Activated CD4-positive, alpha-beta T cell treated with anti-CD3 and anti-CD28 coated beads, Interleukin-2, amount 50 U/mL, for 24 hours (primary cell): ENCODE measurements at places on chromosomes 12 and 14.

DNA sequence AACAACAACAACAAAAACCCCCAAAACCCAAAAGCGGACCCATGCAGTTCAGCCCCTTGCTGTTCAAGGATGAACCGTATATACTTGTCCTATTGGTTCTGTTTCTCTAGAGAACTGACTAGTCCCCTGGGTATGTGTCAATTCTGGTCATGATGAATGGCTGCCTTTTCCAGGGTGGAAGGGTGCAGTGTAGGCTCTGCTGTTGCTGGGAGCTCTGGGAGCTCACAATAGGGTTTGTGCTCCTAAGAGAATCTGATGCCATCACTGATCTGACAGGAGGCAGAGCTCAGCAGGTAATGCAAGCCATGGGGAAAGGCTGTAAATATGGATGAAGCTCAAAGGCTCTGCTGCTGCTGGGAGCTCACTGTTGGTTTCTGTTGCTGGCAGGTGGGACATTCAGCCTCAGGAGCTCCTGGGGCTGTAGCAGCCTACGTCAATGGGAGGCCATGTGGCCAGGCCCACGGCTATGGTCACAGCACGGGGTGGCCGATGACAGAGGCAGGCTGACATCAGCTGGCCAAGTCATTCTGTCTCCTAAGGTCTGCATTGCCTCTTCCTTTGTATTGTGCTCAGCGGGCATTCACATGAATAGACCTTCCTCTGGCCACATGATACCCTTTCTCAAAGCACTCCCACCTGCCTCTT, 37.9 kb downstream of the DLK1 start:
- no peak for DNase-seq

DNA sequence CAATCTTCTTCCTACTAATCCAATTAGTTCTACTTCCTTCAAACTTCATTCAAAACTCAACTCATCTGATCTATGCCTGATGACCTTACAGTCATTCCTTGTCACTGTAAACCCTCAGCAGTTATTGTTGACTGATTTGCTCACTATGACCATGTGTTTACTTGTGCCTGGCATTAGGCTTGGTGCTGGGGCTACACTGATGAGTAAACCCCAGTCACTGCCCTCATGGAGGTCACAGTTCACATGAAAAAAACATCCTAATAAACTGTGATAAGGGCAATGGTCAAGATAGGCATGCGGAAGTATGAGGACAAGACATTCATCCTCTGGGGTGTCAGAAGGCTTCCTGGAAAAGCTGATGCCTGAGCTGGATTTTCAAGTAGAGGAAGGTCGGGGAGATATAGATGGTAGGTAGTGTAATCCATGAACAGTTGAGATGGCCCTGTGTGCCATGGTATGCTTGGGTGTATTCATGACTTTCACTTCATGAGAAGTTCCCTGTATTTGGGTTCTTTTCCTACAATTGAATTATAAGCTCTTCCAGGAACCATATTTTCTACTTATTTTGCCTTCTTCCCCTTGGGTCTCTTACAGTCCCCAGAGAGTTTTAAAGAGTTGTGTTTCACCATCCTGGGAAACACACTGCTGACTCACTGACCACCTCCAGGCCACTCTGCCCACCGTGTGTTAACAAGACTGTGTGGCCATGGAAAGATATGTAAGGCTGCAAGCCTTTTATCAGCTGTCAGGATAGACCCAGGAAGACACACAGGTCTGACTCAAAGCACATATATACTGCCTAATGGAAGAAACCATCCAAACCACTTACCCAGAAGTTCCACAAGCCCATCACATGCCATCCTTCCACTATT, 38.7 kb upstream of the DUSP6 start:
- DNase-seq, result no peak

GRCh38 chr12:65948320-65949008, 124.2 kb downstream of the HMGA2 start:
- no peak for DNase-seq

GRCh38 chr12:104657726-104658484, 201.2 kb downstream of the CHST11 start:
- no peak for DNase-seq

- DNase-seq, result no peak
Measured at GRCh38 chr12:45732936-45733335, 3.4 kb downstream of the ARID2 start.

GRCh38 chr12:14111230-14111865, 129.9 kb upstream of the GRIN2B start:
- DNase-seq, result no peak

- no peak for DNase-seq
Measured at GRCh38 chr12:62774794-62775193, 160.2 kb downstream of the PPM1H start.

- DNase-seq, result no peak
Measured at GRCh38 chr12:16225692-16226091, 51.8 kb downstream of the SLC15A5 start.

GRCh38 chr14:87059060-87059839, 933.7 kb downstream of the GALC start:
- DNase-seq, result no peak

DNA sequence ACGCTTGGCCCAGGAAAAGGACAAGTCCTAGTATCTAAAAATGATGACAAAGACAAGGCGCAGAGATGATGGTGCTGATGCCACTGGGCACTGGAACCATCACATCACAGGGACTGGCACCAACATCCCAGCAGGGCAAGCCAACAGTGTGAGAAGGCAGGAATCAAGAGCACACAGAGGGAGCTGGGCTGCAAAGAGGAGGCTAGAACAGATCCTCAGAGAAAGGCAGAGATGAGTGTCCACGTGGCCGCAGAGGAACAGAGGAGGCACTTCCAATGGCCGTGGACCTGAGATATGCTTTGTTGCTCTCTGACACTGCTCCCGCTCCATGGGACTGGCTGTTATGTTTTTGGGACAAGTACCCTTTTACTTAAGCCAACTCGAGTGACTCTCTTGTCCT, 17.9 kb downstream of the FOXN3 start:
- no peak for DNase-seq

DNA sequence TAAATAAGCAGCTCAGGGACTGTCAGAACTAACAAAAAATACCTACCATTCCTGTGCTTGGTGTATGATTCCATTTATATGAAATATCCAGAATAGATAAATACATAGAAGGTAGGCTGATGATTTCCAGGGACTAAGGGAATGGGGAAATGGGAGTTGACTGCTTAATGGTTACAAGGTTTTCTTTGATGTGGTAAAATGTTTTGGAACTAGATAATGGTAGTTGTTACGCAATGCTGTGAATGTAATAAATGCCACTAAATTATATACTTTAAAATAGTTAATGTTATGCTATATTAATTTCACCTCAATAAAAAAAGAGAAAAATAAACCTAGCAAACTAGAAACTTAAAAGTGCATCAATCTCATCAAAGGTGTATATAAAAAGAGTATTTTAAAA, 41.1 kb downstream of the CEP83 start:
- no peak for DNase-seq

GRCh38 chr12:47231456-47231855, 151.7 kb upstream of the AMIGO2 start:
- DNase-seq, result no peak

DNA sequence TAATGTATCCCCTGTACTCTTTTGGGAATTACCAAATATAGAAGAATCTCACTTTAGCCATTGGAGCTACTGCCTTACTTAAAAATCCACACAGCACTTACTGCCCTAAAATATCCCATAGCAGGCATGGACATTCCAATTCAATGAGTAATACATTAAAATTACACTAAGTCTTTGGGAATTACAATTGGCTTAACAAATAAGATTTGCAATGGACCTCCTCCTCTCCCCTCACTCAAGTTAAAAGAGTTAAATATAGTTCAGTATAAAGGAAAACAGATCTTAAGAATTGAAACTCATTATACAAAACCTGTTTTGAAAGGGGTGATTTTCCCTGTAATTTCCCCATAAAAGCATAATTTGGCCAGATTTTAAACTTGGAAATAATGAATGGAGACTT, 477.1 kb downstream of the SLC16A7 start:
- DNase-seq, result no peak

DNA sequence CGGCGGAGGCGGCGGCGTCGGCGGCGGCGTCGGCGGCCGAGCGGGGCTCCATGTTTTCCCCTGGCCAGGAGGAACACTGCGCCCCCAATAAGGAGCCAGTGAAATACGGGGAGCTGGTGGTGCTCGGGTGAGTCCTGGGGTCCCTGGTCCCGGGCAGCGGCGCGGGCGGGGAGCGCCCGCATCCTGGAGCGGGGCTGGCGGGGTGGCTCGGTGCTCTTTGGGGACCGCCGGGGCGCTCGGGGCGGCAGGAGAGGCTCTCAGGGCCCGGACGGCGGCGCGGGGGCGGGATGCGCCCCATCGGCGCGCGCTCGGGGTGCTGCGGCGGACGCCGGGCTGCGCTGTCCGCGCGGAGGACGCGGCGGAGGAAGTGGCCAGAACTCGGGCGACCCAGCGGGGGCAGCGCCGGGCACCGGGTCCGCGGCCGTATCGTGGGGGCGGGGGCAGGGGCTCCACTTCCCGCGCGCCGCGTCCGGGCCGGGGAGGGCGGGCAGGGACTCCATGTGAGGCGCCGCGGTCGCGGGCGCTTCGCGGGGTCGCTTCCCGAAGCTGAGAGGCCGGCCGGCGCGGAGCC, 485 bp downstream of the PELI2 start:
- peak; percentile 9 for DNase-seq

GRCh38 chr14:87994974-87995373, 2.0 kb upstream of the GALC start:
- no peak for DNase-seq

DNA sequence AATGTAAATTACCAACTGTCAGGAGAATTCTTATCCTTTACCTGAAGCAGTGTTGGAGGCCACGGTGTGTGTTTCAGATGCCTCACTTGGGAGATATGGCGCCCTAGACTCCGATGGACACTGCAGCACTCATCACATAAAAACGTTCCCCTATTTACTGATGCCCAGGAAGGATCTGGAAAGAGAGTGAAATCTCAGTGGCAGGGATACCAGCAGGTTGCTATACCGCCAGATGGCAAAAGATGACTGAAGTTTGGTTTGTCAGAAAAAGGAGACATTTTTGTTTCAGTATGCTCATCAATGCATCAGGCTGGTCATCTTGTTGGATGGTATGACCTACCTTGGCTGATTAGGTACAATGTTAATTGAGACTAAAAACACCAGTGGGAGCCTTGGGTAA, 4.6 kb downstream of the GIT2 start:
- DNase-seq, result no peak

DNA sequence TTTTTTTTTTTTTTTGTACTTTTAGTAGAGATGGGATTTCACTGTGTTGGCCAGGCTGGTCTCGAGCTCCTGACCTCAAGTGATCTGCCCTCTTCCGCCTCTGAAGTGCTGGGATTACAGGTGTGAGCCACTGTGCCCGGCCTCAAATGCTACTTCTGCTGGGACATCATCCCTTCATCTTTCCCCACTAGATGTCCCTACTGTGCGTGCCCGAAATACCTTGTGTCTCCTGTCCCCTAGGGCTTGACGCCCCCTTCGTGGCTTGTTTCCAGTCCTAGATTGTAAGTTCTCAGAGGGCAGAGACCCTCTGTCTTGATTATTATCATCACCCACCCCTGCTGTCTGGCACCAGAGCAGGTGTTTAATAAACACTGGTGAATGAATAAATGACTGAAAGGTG, 14.9 kb downstream of the CCDC63 start:
- DNase-seq, result no peak

DNA sequence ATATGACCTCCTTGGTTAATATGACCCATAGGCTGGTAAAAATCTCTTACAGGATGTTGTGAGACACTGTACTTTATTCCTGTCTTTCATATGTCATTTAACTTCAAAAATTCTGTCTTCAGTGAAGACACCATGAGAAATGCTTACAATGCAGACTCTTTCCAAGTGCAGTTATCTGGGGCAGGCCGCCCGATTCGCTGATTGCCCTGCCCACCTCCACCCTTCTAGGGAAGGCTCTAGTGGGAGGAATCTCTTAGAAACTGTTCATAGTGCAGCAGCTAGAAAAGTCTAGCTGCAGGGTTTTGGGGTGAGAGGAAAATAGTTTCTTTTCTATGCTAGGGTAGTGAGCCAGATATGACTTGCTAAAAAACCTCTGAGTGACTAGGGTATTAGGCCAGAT, 15.0 kb upstream of the CIPC start:
- no peak for DNase-seq

DNA sequence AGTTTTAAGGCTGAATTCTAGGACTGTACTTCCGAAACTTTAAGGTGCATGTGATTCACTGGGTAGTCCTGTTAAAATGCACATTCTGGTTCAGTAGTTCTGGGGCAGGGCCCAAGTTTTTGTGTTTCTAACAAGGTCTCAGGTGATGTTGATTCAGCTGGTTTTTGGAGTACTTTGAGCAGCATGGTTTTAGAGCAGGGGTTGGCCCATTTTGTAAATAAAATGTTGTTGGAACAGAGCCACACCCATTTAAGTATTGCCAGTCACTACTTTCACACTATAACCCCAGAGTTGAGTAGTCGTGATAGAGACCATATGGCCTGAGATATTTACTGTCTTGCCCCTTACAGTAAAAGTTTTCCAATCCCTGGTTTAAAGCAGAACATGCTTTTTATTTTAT, 111.3 kb downstream of the SYNE2 start:
- no peak for DNase-seq

- DNase-seq, result no peak
Measured at GRCh38 chr12:55707219-55707671, 459 bp downstream of the ITGA7 start.

- DNase-seq, result no peak
Measured at GRCh38 chr12:53481939-53482586, 17.2 kb downstream of the MAP3K12 start.

GRCh38 chr14:101858791-101859537, 97.5 kb downstream of the PPP2R5C start:
- no peak for DNase-seq

DNA sequence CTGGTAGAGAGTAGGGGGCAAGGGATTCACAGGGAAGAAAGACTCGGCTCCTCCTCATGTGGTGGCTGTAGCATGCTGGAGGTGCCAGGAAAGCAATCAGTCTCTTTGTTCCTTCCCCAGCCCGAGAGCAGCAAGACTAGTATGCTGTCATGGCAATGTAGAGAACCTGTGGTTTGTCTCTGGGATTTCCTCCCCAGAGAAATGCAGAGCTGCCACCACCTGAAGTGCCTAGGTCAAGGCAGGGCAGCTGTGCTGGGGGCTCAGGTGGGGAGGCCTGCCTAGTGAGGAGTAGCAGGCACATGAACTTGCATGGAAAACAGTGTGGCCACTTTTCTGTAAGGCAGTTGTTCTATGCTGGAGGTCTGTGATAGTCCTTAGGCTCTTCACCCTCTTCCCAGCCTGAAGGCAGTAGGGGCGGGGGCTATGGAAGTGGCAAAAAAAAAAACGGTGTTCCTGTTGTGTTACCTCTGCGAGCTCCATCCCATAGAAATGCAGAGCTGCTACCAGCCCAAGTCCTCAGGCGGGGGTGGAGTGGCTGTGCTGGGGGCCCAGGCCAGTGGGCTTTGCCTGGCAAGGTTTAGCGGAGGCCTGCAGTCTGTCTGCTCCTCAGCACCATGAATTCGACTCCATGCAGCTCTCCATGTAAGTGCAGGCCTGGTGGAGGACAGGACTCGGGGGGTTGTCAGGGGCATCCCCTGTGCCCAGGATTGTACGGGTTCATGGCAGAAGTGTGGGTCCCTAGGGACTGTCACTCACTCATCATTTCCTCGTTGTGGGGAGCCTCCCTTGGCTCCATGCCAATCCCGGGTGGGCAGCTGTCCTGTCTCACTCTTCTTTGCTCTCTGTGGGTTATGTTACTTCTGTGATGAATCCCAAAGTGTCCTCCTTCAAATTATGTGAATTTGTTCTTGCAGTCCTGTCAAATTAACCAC, 4.1 kb upstream of the CLEC4D start:
- DNase-seq, result no peak
